CD4-positive, alpha-beta memory T cell (primary cell): ENCODE measurements at places on chromosomes 4 and X.

- DNase-seq: no peak
Observed at GRCh38 chrX:129653181-129653970, 1.4 kb downstream of the APLN start.

GRCh38 chrX:41445171-41445570 lies 2.0 kb upstream of the NYX start:
- DNase-seq: no peak

- DNase-seq: no peak
Observed at GRCh38 chr4:143344041-143344440, 7.4 kb downstream of the GAB1 start.

- no peak for DNase-seq
Observed at GRCh38 chr4:143391895-143392294, 55.2 kb downstream of the GAB1 start.

GRCh38 chr4:114343015-114343414 lies 255.6 kb upstream of the UGT8 start:
- DNase-seq: no peak

DNA sequence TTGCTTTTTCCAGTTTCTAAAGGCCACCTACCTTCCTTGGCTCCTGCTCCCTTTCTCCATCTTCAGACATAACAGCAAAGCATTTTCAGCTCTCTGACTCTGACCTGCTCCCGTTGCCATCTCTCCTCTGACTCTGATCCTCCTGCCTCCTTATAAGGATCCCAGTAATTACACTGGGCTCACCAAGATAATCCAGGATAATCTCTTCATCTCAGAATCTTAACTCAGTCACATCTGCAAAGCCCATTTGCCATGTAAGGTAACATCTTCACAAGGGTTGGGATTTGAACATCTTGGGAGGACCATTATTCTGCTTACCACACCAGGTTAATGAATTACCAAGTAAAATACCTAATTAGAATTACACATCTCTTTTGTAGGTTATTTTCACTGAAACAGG lies 41.3 kb upstream of the MAGED1 start:
- DNase-seq: no peak

- no peak for DNase-seq
Observed at GRCh38 chr4:3190549-3190948, 58.4 kb upstream of the MSANTD1 start.

DNA sequence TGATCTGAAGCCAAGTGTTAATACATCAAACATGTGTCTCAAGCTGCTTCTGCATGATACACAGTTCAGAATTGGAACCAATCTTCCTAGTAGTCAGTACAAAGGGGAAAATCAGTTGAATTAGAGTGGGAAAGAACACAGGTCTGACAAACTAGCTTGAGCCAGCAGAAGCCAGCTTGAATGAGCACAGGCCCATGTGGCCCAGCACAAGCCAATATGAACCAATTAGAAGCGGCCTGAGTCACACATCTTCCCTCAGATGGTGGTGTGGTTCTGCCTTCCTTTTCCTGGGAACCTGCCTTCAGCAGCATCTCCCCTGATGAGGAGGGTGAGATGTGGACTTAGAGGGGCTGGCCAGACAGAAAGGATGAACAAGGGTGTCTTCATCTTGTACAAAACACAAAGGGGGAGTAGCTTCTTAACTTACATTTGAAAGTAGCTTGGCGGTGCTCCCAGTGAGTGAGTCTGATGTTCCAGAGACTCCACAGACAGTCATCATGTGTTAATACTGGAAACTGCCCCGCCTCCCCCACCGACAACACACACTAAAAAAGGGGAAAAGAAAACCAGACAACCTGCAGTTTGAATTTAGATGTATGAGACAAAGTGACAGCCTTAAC lies 72.0 kb downstream of the FRMPD4 start:
- DNase-seq: no peak

DNA sequence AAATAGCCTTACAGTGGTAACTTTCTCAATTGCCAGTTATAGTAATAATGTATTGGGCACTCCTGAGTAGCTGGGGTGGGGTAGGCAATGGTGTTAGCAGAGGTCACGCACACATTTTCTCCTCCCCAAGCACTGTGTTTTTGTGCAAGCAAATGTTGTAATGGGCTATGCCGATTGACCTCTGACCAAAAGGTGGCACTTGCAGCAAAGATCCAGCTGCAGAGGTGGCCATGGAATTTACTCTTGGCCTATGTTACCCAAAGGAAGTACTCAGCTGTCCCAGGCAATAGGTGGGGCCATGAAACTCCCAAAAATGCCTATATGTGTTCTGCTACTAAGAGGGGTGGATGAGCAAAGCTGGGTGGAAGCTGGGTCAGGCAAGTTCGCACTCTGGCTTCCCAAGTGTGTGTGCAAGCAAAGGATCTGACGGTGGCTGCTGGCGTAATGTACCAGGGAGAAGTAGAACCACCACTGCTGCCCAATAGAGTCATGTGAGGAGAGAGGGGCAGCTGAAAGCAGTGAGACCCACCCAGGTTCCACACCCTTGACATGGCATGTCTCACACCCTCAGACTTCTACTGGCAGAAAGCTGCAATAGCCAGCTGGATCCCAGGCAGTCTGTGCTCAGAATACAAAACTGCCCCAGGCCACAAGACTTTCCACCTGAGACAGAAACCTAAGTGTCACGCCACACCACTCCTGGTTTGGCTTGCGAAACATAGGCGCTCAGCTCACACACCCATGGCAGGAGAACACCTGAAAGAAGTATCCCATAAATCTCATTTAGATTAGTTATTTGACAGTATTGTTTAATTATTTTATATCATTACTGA lies 353.3 kb upstream of the EMCN start:
- no peak for DNase-seq

- DNase-seq: no peak
Observed at GRCh38 chrX:112819813-112820212, 20.8 kb downstream of the AMOT start.

DNA sequence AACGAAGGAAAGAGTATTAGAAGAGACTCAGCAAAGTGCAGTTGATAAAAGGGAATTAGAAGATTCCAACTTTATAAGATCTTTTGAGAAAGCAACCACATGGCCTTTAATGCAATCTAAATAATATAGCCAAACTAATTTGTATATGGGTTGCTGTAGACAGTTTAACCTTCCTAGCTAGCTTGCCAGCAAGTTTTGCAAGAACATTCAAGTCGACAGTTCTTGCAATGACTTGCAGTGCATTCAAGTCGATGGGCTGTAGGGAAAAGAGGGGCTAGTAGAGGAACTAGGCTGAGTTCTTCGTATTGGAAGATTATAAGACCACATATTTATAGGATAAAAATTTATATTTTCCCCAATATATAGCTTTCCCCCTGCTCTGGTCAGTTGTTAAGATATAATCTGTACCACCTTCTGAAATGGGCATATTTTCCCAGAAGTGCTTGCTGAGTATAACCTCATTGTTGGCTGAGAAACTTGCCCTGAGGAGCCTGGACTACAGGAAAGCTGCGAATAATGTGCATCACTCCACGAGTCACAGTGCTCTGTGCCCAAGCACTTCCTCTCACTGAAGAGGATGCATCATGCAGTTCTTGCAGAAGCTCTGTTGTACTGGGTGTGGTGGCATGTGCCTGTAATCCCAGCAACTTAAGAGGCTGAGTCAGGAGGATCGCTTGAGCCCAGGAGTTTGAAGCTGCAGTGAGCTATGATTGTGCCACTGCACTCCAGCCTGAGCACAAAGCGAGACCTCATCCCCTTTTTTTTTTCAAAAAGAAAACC lies 56.7 kb downstream of the DOCK11 start:
- DNase-seq: no peak

GRCh38 chr4:173367285-173367684 lies 3.5 kb upstream of the SAP30 start:
- no peak for DNase-seq

GRCh38 chr4:140151699-140152012 lies 2.3 kb downstream of the MAML3 start:
- DNase-seq: peak; percentile 69

- DNase-seq: peak; percentile 23
Observed at GRCh38 chrX:140762061-140762460, 52.5 kb downstream of the LINC00632 start.

DNA sequence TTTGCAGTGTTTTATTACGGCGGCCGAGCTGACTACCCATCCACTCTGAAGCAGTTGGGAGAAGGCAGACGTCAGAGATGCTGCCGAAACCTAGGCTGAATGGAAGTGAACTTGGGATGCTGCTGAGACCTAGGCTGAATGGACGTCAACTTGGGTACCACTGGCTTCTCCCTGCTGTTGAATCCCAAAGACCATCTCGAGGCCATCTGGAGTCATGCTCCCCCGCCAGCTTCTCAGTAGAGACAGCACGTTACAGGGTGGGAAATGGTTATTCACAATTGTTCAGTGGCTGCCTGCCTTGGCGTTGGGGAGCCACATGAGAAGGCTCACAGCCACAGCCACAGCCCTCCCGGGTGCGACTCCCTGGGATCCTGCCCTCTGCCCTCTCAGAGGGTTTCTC lies 40.9 kb downstream of the P2RY8 start:
- DNase-seq: no peak

DNA sequence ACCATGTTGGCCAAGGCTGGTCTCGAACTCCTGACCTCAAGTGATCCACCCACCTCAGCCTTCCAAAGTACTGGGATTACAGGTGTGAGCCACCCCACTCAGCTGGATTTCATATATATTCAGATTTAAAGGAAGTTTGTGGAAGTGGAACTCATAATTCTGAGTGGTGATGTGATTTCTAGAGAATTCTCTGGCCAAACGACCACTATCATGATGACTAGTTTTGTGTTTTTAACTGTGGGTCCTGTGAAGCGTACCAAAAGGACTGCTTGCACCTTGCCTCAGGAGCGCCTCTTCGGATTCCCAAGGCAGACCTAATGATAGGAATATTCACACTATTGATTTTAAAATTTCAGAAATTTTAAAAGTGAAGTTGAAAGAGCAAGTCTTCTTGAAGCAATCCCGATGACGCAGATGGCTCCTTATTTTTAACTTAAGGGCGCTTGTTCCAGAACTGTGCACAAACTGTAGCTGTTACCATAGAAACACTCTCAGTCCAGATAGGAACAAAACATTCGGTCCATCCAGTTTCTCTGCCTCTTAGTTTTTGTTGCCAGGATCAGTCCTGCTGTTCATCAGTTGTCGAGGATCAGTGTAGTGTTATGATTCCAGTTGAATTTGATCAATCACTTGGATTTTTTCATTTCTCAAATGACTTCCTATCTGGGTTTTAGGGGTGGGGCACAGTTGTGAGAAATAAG lies 51.7 kb upstream of the CLCN4 start:
- DNase-seq: no peak

GRCh38 chr4:20528508-20528907 lies 171.8 kb upstream of the PACRGL start:
- DNase-seq: no peak

- no peak for DNase-seq
Observed at GRCh38 chr4:187098429-187098828, 374.8 kb upstream of the FAT1 start.

DNA sequence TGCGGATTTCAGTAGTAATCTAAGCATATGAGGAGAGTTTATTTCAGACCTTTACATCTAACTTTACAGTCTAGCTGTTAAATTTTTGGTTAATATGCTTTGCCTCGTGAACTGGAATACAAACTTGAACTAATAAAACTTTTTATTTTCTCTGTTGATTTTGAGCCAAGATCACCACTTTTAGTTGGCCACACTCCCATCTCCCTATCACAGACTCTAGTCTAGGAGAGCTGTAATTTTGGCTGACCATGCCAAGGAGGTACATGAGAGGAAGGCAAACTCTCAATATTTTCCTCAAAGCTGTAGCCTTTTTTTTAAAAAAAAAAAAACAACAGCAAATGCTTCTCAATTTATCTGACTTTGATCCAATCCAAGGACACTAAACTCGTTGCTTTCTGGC lies 597.5 kb upstream of the PCDH7 start:
- DNase-seq: no peak

- no peak for DNase-seq
Observed at GRCh38 chrX:24260842-24261550, 52.9 kb downstream of the SUPT20HL2 start.

- DNase-seq: no peak
Observed at GRCh38 chrX:85223359-85223758, 20.2 kb downstream of the SATL1 start.

DNA sequence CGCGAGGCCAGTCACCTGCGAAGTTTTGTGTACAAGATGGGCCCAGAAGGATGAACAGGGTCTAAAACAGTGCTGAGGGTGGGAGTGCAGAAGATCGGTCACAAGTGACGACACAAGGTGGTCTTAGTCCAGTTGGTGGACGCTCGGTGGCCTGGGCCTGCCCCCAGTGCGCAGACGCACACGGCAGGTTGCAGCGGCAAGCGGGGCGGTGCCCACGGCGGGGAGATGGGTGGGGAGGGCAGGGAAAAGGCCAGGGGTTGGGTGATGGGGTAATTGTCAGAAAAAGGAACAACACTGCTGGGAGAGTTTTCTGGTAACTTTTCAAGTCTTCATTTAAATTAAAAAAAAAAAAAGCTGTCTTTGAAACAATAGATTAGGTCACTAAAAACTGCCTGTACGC lies 1.0 kb upstream of the PRDX4 start:
- DNase-seq: no peak

DNA sequence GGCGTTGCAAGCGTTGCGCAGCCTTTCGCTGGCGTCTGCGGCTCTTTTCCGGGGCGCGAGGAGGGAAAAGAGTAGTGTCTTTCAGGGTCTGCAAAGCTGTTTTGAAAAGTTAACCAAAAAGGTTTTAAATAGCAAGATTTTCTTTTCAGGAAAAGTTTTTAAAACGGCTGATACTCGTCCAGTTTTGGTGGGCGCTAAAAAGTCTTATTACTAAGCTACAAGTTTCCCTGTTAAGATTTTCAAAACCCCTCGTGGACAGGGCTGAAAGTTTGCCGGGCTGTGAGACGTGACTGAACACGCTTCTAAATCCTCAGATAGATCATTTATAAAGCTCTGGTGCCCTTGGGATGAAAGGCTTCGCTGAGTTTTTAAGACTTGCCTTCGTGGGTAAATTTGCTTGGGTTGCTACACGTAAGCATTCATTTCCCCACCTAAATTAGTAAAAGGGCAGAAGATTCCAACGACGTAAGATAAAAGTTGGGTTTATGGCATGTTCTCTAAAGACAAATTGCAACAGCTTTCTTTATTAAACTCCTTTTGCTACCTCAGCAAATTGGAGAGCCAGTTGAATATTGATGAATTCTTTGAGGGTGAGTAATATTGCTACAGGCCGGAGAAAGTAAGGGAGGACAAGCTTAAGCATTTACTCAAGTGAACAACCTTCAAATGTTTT lies 91.5 kb downstream of the HPRT1 start:
- DNase-seq: no peak

- DNase-seq: no peak
Observed at GRCh38 chr4:4306920-4307319, 16.9 kb downstream of the ZBTB49 start.

- no peak for DNase-seq
Observed at GRCh38 chr4:104967034-104967401, 179.7 kb upstream of the TET2 start.

DNA sequence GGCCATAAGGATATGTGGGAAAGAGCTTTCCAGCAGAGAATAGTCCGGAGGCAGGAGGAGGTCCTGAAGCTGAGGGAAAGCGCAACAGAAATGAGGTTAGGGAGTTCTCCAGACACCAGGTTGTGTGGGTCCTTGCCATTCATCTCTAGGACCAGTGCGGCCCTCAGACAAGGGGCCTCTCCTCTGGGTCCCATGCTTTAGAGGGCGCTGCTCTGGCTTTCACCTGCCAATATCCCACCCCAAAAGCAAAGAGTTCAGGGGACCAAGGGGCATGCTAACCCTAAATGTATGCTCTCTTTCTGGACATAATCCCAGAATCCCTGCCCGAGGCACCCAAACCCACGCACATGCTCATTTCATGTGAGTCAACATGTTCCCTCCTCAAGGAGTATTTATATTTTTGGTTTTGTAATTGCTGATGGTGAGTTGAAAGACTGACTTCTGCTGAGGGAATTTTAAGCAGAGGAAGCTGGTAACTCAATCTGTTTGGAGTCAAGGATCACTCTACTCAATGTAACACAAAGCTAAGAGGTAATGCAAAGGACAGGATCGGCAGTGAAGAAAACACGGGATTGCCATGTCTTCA lies 14.8 kb downstream of the RPL34 start:
- no peak for DNase-seq
